ENCODE measurements at places on chromosomes 3 and 15. TPM values are rescaled to one million over a fixed set of nuclear protein-coding genes. Genes with fewer than 3 reads are reported as not detected.

The DAZL gene
- total RNA-seq = not detected

- DNase-seq = peak; percentile 51
Measured at GRCh38 chr15:85316244-85316934, 64.0 kb upstream of the AKAP13 start.

The DLL4 gene
- 14.0 TPM for total RNA-seq

The CCDC9B gene
- 28.1 TPM for total RNA-seq

DNA sequence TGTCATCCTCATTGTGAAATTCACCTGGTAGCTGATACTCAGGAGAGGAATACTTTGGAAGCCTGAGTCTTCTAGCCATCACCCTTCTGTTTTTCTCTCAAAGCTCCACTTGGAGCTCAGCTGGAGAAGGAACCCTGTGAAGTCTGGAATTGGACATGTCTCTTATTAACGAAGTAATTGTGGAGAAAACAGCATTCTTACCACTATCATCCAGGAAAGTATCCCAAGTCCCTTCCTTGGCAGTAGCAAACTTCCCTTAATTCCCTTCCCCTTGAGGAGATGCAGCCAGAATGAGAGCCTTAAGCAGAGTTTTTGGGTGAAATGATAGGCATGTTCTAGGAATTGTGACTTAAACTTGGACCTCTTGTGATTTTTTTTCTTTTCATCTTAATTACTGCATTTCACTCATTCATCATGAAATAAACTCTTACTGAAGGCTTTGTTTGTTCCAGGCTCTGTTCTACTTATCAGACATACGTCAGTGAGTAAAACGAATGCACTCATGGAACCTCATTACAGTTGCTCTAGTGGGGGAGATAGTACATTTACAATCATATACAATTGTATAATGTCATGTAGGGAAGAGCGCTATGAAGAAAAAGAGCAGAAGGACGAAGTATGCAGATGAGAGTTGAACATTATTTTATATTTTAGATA lies 30.5 kb upstream of the TCF12 start:
- DNase-seq = no peak

- DNase-seq = no peak
Measured at GRCh38 chr3:112746675-112747280, 99.9 kb downstream of the CD200R1L start.

DNA sequence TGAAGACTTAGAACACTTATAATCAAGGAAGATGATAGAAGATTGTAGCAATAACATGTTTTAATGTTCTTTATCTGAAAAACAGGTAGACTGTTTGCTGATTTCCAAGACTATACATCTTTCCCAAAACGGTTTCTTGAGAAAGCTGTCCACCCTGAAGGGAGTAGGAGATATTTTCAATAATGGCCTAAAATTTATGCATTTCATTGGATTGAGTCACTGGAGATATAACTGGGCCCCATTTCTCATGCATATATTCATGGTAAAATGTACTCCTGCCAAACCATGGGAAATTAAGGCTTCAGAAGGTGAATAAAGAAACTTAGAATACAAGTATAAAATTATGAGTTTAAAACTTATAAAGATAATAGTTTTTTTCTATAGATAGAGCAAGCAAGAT lies 143.9 kb downstream of the LSAMP start:
- no peak for DNase-seq

DNA sequence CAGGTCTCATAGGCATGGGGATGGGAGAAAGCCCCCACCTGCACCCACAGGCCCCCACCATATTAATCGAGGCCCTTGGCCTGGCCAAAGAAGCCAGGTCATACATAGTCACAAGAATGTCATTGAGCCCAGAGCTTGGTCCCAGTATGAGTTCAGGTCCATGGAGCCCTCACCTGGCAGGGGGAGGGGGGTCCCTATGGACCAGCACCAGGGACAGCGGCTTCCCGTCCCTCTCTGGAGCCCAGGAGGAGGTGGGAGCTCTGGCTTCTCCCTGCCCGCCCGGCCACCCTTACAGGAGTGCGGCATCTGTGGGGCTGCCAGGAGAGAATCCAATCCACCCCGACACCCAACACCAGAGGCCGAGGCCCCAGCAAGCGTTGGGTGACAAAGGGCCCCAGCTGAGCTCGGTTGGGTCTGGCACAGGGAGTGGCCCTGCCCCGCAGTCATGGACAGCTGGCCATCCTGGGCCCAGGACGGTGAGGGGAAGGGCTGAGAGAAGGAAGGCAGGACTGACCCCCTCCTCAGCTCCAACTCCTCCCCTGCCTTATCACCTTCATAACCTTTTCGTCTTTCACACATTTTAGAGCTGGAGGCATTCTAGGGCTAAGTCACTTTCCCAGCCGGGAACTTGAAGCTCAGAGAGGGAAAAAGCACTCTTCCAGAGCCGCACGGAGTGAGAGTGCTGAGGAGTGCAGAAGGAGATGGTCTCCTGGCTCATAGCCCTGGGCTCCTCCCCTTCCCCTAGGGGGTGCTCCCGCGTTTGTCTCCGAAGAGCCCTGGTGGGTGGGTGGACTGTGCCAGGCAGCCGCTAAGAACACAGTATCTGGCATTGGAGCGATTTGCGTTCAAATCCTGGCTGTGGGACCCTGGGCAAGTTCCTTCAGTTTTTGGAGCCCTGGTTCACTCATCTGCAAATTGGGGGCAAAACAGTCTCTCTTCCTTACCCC lies 54.6 kb downstream of the ATP2B2 start:
- DNase-seq = no peak

- no peak for DNase-seq
Measured at GRCh38 chr3:128648940-128649663, 1.5 kb downstream of the RPN1 start.

GRCh38 chr3:102163039-102163817 lies 271.6 kb upstream of the ZPLD1 start:
- no peak for DNase-seq

DNA sequence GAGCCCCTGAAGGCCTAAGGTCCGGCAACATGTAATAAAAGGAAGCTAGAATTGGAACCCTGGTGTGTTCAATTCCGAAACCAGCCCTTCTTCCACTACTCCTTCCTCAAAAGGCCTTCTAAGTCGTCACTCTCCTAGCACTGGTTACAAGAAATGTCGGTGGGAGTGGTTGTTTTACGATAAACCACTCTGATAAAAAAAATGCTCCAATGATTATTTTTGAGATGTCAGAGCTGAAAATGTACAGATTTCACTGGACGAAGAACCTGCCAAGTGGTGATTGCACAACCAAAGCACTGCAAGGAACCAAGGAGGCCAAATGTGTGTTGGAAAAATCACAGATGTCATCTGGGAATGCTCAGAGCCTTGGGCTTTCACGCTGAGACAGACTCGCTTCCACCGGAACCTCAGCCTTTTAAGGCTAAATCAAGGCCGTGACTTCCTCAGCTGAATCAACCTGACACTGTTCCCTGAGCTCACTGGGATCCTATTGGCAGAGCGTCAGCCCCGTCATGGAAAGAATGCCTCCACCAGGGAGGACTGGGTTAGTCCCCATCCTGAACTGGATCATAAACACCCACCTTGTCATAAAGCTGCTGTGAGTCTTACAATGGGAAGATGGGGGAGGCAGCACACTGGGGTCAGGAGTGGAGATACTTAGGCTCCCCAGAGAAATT lies 108.1 kb upstream of the THBS1 start:
- peak; percentile 84 for DNase-seq

The SLC22A14 gene
- total RNA-seq = not detected

GRCh38 chr15:78004919-78005634 lies 72.4 kb downstream of the TBC1D2B start:
- DNase-seq = no peak

- DNase-seq = no peak
Measured at GRCh38 chr15:90810354-90810753, 58.0 kb upstream of the FURIN start.

DNA sequence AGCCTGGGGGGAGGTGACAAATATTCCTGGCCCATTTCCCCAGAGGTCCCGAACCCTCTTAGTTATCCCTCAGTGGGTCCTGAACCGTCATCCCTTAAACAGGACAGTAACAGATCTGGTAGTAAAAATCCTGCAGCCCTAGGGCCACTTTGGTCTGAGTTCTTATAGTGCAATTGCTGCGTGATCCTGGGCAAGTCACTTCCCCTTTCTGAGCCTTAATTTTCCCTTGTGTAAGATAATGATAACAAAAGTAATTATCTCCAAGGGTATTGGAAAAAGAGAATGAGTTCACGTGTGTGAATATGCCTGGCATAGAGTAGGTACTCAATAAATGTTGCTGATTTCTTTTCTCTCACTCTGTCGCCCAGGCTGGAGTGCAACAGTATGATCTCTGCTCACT lies 2.9 kb upstream of the JAGN1 start:
- no peak for DNase-seq

- DNase-seq = peak; percentile 75
Measured at GRCh38 chr15:45205192-45205591, 17.4 kb upstream of the SHF start.

- peak; percentile 75 for DNase-seq
Measured at GRCh38 chr3:14532691-14533456, 7.3 kb downstream of the GRIP2 start.

- DNase-seq = no peak
Measured at GRCh38 chr3:188240189-188240981, 86.4 kb downstream of the LPP start.

The A4GNT gene
- not detected for total RNA-seq

GRCh38 chr3:46107682-46108081 lies 80.4 kb upstream of the XCR1 start:
- DNase-seq = no peak

GRCh38 chr3:181239441-181239840 lies 249.9 kb upstream of the DNAJC19 start:
- no peak for DNase-seq

DNA sequence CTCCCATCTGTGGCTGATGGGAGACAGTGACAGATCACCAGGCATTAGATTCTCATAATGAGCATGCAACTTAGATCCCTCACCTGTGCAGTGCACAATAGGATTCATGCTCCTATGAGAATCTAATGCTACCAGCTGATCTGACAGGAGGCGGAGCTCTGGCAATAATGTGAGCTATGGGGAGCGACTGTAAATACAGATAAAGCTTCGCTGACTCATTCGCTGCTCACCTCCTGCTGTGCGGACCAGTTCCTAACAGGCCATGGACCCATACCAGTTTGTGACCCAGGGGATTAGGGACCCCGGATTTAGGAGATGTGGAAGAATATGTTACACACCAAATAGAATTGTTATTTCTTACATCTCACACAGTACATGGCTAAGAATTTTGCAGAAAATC lies 6.7 kb downstream of the ARGFX start:
- DNase-seq = peak; percentile 43

DNA sequence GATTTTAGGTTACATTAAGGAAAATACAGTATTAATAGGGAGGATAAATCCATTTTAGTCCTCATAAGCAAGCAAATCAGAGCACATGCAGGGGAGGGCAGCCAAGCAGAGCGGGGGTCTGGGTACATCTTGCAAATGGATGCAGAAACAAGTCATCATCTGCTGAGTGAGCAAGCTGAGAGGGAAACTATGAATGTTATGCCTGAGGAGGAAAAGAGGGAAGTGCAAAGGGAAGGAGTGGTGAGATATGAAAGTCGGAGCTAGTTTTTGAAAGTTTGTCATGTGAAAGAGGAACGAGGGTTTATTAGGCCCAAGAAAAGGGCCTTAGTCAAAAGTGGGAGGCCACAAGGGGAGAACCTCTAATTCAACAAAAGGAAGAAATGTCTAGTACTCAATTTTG lies 15.4 kb downstream of the PTX3 start:
- DNase-seq = no peak

The ESYT3 gene
- 0.12 TPM for total RNA-seq

DNA sequence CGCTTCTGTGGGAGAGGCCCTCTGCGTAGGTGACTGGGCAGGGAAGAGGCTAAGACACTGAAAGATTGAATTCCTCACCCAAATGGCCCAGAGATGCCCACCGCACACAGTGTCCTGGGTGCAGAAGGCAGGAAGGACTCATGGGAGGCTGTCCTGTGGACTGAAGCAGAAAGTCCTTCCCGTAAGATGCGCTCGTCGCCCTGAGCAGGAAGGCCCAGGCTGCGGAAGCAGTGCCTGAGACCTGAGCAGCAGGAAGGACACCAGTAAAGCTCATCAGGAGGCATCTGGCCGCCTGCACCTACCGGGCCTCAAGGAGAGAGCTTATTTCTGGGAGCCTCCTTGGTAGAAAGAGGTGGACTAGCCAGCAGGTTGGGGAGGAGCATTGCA lies 3.3 kb downstream of the PAK6 start:
- DNase-seq = no peak

DNA sequence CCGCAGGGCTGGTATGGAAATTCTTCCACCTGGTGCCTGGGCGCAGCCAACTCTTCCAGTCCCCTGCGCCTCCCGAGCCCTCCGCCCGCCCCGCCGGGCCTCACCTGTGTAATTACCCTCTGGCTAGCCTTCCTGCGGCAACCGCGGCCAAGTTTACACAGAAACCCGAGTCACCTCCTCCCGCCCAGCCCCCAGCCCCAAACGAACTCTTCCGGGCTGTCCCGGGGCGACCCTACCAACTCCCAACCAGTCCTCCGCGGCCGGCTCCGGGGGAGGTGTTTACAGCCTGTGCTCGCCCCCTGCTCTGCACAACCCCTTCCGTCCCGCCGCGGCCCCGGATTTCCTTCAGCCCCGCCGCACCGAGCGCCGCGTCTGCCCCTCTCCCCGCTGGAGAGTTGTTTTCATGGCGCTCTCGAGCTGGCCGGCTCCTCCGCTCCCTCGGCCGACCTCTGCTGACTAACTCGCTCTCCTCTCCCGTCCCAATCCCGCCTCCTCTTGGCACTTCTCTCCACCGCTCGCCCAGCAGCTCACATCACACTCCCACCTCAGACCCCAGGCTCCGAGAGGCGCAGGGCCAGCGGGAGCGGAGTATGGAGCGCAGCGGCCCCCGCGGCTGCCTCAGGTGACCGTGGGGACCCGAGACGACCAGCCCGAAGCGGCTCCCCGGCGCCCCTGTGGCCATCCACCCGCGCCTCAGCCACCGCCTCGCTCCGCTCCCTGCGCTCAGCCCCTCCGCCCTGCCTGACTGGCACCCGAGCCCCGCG lies 538 bp downstream of the ATOSA start:
- DNase-seq = peak; percentile 80

DNA sequence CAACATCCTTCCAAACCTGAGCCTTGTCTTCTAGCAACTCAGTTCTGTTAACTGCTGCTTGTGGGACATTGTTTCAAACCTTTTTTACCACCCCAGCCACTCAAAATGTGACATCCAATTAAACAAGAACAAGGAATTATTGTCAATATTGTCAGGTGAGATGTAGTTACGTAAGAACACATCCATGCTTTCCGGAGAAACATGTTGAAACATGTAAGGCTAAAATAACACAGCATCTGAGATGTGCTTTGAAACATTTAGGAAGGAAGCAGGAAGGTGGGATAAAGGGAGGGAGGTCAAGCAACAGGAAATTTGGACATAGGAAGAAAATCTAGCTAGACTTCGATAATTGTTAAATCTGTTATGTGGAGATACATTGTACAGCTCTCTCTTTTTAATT lies 50.9 kb upstream of the PRICKLE2 start:
- no peak for DNase-seq

DNA sequence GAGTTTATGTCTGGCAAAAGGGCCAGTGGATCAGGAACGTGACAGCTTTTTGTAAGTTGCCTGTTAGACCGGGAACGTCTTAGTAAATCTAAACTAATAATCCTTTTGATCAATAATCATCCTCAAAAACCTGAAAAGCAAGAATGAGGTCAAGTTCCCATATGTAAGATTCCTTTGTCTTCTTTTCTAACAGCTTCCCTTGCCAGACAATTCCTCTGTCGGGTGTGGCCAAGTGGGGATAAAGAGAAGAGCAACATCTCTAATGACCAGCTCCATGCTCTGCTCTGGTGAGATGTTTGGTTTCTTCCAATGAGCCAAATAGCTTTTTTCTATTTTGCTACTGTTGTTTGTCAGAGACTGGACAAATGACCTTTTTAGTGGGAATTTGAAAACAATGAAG lies 19.8 kb downstream of the FANCD2OS start:
- DNase-seq = no peak

GRCh38 chr3:124048967-124049798 lies 57.3 kb upstream of the ROPN1 start:
- no peak for DNase-seq

The ZNF620 gene
- 4.1 TPM for total RNA-seq
